Left lobe of liver (tissue), 2 donors: ENCODE measurements at places on chromosomes 7 and 10.

DNA sequence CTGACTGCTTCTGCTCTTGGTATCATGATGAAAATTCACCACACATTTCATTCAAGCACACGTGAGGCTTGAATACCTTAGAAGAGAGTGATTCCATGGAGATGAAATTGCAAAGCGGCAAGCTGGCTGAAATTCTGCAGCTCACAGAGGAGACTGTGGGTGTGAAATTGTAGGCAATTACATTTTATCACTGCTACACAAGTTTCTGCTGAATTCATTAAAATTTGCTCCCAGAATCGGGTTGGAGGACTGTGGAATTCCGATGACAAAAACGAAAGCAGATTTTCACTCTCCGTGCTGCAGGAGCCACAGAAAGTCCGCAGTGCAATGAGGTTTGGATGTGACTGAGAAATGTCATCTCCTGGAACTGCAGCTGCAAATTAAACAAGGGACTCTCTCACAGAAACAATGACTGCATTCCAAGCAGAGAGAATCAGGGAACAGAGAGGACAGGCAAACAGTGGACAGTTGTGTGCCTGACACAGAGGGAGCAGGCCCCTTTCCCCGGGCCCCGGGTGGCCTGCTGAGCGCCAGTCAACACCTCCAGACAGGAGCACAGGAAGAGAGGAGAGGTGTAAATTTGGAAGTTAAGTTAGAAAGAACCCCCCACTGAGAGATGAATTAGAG, 109.1 kb downstream of the C10orf90 start:
- DNase-seq, result no peak

- no peak for DNase-seq
Measured at GRCh38 chr7:120691915-120692314, 166.0 kb downstream of the TSPAN12 start.

DNA sequence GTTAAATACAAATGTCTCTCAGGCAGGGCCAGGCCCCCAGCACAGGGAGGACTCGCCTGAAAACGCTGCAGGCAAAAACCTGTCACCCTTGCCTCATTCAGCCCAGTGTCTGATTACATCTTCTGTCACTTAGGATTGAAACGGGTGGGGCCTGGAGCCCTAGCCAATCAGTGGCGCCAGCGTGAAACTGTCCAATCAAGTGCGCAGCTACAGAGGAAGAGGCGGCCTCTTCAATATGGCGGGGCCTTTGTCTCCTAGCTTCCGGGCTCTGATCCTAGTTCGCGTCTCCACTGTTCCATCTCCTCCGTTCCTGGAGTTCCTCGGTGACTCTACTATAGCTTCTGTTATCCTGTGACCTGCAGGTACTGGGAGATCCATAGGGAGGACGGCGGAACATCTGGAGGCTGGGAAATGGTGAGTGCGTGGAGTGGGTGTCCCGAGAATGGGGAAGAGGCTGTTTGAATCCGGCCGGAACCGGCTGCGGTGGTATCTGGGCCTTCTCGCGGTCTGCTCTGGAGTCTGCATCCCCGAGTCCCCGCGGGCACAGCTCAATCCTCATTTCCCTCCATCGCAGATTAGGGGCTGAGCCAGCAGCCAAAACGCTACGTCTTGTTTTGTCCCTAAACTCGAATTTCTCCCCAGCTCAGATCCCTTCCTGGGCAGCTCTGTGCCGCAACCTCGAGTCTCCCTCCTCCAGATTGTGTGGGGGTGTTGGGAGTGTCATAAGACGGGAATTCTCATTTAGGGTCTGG, at the start of gene ZNF736:
TSS of gene ZNF736 (plus strand) at position 222 of the 752 bp plus-strand sequence. CDS start at position 412, 190 bp downstream.
- peak; percentile 79 for DNase-seq

DNA sequence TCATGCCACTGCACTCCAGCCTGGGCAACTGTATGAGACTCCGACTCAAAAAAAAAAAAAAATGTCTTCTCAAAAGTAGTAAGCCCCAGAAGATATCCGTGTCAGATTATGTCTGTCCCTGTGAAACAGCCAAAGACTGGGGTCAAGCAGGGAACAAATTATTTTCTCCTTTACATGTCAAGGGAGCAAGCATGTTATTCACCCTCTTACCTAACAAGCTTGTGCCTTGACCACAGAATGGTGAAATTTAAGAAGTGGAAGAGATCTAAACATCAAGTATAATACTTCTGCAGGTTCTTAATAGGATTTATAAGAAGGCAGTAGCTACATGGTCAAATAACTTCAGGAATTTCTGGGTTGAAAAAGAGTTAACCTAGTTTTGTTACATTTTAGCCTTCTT, 187.9 kb downstream of the ZNF365 start:
- no peak for DNase-seq

DNA sequence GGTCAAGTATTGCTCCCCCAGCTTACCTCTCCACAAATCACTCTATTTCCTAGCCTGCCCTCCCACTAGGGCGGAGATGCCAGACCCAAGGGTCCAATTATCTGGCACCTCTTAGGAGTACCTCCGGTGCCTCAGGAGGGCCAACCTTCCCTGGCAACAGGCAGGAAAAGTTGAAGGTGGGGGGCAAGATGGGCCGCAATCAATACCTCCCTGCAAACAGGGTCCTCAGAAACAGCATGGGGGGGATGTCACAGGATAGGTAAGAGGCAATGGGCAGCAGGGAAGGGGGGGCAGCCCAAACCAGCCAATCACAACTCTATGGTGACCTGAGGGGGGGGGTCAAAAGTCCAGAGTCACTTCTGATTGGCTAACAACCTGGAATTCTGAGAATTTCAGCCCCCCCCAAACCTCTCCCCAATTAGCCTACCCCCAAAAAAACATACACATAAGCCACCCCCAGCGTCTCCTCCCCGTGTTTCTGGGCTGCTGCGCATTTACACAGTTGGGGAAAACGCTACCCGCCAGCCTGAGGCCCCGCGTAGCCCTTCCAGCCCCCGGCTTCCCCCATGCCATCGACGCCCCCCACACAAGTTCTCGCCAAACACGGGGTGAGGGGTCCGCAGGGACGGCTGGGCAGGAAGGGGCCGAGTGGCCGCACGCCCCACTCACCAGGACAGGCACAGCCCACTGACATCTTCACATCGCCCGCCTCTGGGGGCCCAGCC, 589 bp downstream of the LDB1 start:
- DNase-seq, result peak; percentile 65

DNA sequence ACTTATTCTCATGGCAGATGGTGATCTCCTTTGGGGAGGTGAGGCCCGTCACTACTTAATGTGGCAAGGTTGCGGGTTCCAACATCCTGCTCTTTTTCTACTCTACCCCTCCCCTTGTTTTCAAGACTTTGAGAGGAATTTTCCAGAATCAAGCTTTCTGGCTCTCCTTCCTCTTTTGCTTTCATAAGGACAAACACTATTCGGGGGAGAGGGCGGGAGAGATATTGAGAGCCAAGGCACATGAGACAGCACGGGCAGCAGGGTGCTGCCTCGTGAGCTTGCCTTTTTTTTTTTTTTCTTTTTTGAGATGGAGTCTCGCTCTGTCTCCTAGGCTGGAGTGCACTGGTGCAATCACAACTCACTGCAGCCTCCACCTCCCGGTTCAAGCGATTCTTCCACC, 6.9 kb upstream of the PFKFB3 start:
- DNase-seq, result no peak

DNA sequence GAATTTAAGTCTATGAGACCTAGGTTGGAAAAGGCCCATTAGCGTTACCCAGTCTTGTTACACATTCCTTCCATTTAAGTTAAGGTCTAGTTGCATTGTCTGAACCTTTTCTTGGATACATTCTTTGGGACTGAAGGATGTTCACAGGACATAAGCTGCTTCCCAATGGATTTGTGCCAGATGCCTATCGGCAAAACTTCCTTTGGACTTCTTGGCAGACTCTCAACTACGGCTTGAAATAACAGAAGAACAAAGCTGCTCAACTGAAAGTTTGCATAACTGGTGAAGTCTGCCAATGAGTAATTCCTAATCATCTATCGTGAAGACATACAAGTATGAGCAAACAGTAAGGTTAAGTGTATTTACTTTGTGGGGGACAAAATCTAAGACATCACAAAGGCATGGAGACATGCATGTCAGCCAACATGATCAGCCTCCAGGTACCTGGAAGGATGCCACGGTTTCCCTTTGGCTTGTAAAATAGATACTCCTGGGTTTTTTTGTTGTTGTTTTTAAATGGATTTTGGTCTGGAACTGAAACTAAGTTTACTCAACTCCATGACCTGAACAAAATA, 35.4 kb downstream of the MALSU1 start:
- peak; percentile 54 for DNase-seq

GRCh38 chr7:112001091-112001826, 204.9 kb downstream of the DOCK4 start:
- DNase-seq, result no peak

- DNase-seq, result no peak
Measured at GRCh38 chr7:4602905-4603842, 78.9 kb upstream of the FOXK1 start.

DNA sequence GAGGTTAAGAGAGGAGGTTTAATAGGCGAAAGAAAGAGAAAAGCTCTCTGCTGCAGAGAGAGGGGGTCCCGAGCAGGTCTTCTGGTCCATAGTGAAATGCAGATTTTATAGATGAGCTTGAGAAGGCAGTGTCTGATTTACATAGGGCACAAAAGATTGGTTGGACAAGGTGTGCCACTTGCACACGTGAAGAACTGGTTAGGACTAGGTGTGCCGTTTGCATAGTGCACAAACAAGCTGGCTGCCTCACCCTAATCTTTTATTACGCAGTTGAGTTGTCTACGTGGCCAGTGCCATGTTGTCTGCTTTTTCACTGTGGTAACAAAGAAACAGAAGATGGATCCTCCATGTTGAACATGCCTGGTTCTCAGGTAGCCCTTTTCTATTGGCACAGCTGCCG, 82.6 kb downstream of the AMPH start:
- DNase-seq, result no peak

- DNase-seq, result no peak
Measured at GRCh38 chr7:81333536-81333935, 414.7 kb upstream of the SEMA3C start.

DNA sequence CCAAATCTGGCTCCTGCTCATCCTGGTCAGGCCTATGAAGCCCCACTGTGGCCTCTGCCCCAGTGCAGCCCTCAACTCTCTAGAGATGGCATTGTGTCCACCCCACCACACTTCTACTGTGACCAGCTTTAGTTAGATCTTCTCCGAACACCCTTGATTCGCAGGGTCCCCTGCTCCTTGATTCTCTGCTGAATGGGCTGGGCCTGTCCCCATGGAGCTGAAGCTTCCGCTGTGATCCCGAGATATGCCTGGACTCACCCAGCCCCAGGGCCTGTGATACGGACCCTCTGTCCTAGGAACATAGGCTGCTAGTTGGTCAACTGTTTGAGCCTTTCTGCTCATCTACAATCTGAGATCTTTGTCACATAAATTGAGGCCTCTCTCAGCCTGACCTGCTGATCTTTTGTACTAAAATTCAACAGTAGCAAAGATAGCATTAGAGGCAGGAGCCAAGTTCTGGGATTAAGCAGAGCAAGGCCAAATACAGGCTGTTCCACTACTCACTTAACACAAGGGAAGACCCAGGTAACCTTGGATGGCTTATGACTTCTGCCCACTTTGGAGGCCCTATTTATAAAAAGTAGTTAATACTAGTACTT, 6.5 kb upstream of the PPIF start:
- peak; percentile 51 for DNase-seq
